ENCODE measurements at places on chromosomes 12 and 14. TPM values are rescaled to one million over a fixed set of nuclear protein-coding genes. Genes with fewer than 3 reads are reported as not detected.

MSI1 gene
- not detected for total RNA-seq

DNA sequence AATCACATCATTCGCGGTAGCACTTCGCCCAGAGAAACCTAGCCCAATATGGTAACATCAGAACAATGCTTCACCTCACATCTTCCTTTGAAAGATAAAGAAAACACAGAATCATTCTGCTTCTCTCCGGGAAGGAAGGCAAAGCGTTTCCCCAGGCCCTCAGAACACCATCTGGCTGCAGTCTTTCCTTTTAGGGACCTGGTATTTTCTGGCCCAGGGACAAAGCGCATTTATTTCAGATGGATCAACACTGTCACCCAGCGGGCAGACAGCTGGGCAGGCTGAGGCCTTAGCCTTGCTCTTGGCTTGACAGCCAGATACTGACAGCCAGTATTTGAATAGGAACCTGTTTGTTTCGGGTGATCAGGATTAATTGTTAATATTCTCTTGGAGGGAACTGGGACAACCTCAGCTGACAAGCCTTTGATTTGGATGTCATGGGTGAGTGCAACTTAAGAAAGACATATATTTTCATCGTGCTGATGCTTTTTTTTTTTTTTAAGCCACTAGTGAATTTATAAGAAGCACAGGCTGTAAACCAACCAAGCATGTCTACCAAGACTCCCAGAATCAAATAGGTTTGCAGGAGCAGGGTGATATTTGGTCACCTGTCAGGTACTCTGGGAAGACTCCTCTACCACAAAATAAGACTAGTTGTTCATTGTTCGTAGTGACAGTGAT, 118.9 kb downstream of the VEZT start:
- no peak for DNase-seq

DNA sequence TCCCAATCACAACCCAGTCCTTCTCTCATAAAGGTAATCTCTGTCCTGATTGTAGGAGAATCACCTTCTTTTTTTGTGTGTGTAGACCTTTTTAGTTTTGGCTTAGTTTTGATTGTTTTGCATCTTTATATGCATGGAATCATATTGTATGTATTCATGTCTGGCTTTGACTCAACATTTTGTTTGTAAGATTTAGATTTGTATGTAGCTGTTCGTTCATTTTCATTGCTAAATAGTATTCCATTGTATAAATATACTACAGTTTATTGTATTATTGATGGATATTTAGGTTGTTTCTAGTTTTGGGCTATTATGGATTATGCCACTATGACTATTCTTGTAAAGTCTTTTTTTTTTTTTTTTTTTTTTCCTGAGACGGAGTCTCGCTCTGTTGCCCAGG, 10.5 kb downstream of the ERC1 start:
- DNase-seq = no peak

GRCh38 chr12:9868311-9868801, 798 bp downstream of the CLEC2B start:
- DNase-seq = no peak

DNA sequence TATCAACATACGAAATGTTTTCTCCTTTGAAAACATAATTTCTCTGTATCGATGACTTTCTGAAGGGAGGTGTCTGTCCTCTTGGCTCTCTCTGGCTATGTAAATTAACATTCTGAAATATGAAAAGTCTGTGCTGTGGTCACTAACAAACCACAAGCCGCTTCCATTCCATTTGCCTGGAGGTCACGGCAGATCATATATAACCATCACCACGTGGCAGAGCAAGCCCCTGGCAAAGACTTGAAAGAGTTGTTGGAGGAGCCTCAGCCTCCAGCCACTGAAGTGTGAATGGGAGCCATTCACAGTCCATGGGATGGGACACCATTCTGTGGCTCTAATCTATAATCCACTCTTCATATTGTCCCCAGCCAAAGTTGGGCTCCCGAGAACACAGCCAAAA, 39.6 kb downstream of the CDKL1 start:
- no peak for DNase-seq

DNA sequence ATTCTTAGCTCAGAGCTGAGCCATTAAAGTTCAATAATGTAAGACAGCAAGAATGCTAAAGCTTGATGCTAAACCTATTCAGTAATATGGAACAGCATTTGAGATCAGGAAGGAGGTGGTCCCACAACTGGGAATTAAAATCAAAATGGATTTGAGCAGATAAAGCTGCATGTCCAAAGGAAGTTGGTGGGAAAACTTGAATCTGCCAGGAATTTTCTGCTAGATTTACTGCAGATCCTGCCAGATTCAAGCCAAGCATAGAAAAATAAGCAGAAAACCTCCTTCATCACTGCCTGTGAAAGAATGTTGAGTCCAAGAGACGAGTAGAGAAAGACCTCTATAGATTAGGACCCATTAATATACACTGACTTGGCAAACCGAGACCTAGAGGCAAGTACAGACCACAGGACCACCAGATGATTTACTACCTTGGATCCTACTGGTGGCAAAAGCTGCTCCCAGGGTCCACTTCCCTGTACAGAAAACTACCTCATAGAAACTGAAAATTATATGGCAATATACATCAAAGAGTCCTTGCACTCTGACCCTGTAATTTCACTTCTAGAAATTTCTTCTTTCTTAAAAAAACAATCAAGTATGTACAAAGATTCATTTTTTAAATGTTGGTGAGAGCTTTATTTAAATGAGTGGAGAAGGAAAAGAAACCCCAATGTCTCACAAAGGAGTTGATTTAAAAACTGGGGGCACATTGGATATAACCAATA, 263.2 kb downstream of the DAD1 start:
- DNase-seq = no peak

DNA sequence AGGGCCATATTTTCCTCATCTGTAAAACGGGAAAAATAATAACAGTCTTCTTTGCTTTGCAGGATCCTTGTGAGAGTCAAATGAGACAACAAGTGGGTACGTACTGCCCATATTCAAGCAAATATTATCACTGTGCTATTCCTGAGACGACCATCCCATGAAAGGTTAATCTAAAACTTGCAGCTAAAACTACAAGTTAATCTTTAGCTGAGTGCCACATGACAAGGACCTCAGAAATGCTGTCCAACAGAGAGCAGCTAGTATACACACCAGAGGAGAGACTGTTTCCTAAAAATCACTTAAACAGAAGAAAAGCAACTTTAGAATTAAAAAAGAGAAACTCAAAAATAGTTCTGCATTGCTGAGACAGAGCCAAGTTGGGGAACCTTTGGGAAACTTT, 162.7 kb upstream of the TMTC2 start:
- DNase-seq = no peak

DNA sequence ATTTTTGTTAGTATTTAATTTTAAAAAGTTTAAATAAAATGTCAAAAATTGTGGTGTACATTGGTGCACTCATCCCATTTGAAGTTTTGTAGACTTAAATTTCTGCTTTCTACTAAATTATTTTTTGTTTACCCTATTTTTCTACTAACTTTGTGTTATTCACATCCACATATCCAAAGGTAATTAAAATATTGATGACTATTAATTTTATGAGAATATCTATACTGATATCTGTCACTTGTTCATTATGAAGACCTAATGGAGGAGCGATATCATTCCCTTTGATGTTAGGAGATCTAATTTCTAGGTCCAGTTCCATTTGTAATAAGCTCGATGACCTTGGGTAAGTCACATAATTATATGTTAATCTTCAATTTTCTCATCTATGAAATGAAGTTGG, 325.7 kb upstream of the STXBP6 start:
- DNase-seq = no peak

GRCh38 chr14:92603309-92604242, 90.0 kb downstream of the RIN3 start:
- DNase-seq = no peak

DNA sequence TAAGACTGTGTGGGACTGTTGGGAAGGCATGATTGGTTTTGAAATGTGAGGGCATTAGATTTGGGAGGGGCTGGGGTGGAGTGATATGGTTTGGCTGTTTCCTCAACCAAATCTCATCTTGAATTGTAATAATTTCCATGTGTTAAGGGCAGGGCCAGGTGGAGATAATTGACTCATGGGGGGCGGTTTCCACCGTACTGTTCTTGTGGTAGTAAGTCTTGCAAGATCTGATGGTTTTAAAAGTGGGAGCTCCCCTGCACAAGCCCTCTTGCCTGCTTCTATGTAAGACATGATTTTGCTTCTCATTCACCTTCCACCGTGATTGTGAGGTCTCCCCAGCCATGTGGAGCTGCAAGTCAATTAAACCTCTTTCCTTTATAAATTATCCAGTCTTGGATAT, 76.6 kb upstream of the PPFIA2 start:
- DNase-seq = no peak

DNA sequence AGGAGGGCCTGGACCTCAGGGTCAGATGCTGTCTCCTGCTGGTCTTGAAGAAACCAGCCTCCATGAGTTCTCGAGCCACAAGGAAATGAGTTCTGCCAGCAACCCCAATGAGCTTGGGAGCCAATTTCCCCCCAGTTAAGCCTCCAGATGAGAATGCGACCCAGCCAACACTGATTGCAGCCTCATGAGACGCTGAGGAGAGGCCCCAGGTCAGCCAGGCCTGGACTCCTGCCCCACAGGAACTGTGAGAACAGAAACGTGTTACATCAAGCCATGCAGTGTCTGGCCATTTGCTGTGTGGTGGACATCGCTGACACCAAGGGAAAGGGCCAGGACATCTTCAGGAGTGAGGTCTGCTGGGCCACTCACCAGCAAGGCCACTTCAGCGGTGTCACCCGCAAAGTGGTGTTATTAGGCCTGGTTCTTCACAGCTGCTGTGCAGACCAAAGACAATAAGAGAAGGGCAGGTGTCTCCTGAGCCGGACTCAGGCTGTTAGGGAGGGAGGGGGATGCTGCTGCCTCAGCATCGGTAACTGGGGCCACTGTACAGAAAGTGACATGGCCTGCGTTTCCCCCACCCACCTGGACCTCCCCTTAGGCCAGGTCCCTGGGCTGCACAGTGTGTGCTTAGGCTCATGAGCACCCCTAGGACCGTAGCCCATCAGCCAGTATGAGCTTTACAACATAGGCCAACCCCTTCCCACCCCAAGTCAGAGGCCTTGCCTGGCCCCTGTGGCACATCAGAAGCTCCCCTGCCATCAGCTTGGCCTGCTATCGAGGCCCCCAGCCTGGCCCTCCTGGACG, 272.4 kb upstream of the RTL1 start:
- no peak for DNase-seq

DNA sequence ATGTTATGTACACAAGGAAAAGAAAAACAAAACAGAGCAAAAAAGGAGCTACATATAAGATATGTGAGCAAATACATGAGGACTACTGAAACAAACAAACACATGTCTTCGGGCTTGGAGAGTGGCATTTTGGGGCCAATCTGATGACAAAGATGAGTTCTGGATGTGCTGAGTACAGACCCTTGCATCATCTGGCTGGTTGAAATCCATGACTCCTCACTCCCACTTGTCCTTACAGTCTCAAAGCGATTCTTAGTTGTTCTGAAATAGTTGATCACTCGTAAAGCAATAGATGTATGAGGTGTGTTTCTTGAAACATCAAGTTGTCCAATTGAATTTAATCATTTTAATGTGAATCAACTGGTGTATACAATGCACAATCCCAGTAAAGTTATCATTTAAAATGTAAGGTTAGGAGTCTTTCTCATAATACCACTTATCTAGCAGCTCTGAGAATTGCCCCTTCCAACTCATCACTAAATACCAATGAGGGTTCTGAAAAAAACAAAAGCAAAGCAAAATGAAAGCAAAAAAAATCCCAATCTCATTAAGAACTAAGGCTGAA, 136.9 kb downstream of the ITPR2 start:
- DNase-seq = no peak

GRCh38 chr14:22314183-22314820, 274.7 kb downstream of the DAD1 start:
- DNase-seq = no peak

DNA sequence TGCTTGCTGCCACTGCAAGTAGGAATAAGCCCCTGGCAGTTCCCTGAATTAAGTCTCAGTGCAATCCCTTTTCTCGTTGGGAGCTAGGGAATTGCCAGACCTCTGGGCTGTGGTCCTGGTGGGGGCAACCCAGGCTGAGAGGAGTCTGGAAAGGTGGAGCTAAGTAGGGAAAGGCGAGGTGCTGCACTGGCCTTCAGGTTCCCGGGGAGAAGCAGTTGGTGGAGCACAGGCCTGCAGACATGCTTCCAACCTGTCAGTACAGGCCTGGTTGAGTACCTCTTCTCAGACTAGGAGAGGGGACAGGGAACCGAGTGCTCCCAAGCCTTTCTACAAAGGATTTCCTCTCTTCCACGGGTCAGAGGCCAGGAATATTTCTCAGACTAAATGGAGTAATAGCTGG, 1.5 kb downstream of the NRIP2 start:
- DNase-seq = no peak

DNA sequence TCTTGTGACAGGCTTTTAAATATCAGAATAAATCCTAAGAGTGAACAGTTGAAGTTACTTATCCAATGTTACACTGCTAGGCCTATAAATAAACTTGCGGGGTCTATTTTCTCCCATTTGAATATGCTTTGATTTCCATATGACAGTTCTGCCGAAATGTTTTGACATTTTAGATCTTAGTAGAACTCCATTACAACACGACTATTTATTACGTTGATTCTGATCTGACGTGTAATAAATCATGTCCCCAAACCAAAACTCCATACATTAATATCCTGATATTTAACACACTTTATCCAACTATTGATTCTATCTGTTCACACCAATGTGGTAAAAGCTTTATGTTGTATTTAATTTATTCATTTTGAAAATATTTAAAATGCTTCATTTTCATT, 16.1 kb upstream of the NEMF start:
- no peak for DNase-seq

GRCh38 chr12:661720-662486, 1.3 kb downstream of the NINJ2 start:
- peak; percentile 25 for DNase-seq

DNA sequence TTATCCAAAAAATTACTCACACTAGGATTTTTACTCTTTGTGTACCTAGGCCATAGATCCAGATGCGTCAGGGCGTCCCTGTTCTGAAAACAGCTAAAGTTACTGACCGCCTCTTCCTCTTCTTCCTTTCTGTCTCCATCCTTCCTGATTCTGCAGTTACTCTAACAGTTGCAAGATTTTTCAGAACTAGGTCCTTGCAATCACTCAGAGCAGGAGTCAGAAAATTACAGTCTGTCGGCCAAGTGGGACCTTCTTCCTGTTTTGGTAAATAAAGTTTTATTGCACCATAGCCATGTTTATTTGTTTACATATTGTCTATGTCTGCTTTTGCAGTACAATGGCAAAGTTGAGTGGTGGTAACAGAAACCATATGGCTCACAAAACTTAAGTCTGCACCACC, 25.6 kb upstream of the FGF6 start:
- no peak for DNase-seq

GRCh38 chr12:219891-220352, 6.0 kb upstream of the SLC6A12 start:
- DNase-seq = peak; percentile 81

ASIC1 gene
- total RNA-seq = 31.3 TPM

DNA sequence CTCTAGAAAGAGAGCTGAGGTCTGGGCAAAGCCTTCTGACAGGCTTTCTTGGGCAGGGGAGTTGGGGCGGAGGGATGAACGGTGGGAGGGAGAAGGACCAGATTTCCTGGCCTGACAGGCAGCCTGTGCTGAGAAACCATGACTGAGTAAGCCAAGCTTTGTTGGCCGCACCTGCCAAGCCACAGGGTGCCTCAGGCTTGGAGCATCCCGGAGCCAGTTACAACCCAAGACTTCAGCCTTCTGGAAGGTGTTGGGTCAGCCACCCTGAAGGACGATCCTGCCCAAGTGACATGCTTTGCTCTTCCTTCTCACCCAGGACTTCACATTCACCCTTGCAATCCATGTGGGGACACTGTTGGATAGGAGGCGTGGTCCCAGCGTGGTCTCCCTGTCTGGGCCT, 21.0 kb upstream of the AQP2 start:
- DNase-seq = no peak
